ENCODE measurements at places on chromosomes 13 and 19. TPM values are rescaled to one million over a fixed set of nuclear protein-coding genes. Genes with fewer than 3 reads are reported as not detected.

Gene PABPC3
- total RNA-seq, result 1.3 TPM

GRCh38 chr13:30133996-30134395, 173.4 kb downstream of the KATNAL1 start:
- no peaks in the 10 kb centered on the region for H3K36me3 ChIP-seq
- H3K4me1 ChIP-seq, result peaks cover 12% of the 10 kb centered on the region
- H3K27me3 ChIP-seq, result no peaks in the 10 kb centered on the region
- no peak overlapping the region for H3K27ac ChIP-seq
- DNase-seq, result no peak

- no peak overlapping the region for H3K27ac ChIP-seq
- peaks cover 5% of the 10 kb centered on the region for H3K36me3 ChIP-seq
- H3K4me3 ChIP-seq, result no peak overlapping the region
- H3K27me3 ChIP-seq, result no peaks in the 10 kb centered on the region
Observed at GRCh38 chr19:4390567-4391305, 9.6 kb downstream of the SH3GL1 start.

GRCh38 chr19:45863840-45864628, at the start of gene FOXA3:
FOXA3 (plus strand) TSS chr19:45864326; CDS start chr19:45864457, 131 bp downstream.
- peaks cover 23% of the 10 kb centered on the region for H3K4me1 ChIP-seq
- peak within 1 kb of the TSS; percentile 47 for H3K4me3 ChIP-seq
- H3K27ac ChIP-seq, result peak within 1 kb of the TSS; percentile 0
- peak; percentile 49 for DNase-seq
- no peaks in the 10 kb centered on the region for H3K27me3 ChIP-seq
- peaks cover 6% of the 10 kb centered on the region for H3K36me3 ChIP-seq

GRCh38 chr19:19214892-19215291, 3.1 kb downstream of the NCAN start:
- H3K27ac ChIP-seq, result no peak overlapping the region
- no peak overlapping the region for H3K4me3 ChIP-seq
- no peaks in the 10 kb centered on the region for H3K36me3 ChIP-seq
- peaks cover 30% of the 10 kb centered on the region for H3K27me3 ChIP-seq
- no peaks in the 10 kb centered on the region for H3K4me1 ChIP-seq
- DNase-seq, result no peak

- H3K4me3 ChIP-seq, result no peak overlapping the region
- H3K27me3 ChIP-seq, result no peaks in the 10 kb centered on the region
- H3K27ac ChIP-seq, result no peak overlapping the region
- H3K4me1 ChIP-seq, result peaks cover 47% of the 10 kb centered on the region
Observed at GRCh38 chr13:40192858-40193257, 473.6 kb downstream of the FOXO1 start.

Gene ELANE
- not detected for total RNA-seq

DNA sequence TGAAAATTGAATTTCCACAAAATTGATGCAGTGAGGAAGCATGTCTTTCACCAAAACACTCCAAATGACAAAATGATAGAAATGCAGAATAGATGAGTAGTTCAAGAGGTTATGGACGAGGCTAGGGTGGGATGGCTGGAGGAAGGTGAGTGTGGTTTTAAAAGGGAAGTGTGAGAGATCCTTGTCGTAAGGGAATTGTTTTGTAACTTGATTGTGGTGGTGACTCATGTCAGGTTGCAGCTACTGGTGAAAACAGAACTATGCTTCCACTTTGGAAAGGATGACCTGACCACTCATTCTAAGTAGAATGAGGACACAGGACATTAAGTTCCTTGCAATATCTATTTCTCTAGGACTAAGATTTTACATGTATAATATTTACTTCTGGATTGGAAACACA, 345.7 kb downstream of the MTUS2 start:
- DNase-seq, result no peak
- H3K27me3 ChIP-seq, result no peaks in the 10 kb centered on the region
- H3K36me3 ChIP-seq, result no peaks in the 10 kb centered on the region

- H3K27ac ChIP-seq, result no peak overlapping the region
- H3K27me3 ChIP-seq, result no peaks in the 10 kb centered on the region
- no peaks in the 10 kb centered on the region for H3K4me1 ChIP-seq
- no peak for DNase-seq
Observed at GRCh38 chr13:54934121-54934520, 1905.5 kb downstream of the OLFM4 start.

GRCh38 chr19:640161-640558, 481 bp downstream of the FGF22 start:
- H3K4me3 ChIP-seq, result no peak overlapping the region
- no peaks in the 10 kb centered on the region for H3K36me3 ChIP-seq
- H3K27ac ChIP-seq, result no peak overlapping the region
- no peak for DNase-seq
- H3K4me1 ChIP-seq, result peaks cover 12% of the 10 kb centered on the region

DNA sequence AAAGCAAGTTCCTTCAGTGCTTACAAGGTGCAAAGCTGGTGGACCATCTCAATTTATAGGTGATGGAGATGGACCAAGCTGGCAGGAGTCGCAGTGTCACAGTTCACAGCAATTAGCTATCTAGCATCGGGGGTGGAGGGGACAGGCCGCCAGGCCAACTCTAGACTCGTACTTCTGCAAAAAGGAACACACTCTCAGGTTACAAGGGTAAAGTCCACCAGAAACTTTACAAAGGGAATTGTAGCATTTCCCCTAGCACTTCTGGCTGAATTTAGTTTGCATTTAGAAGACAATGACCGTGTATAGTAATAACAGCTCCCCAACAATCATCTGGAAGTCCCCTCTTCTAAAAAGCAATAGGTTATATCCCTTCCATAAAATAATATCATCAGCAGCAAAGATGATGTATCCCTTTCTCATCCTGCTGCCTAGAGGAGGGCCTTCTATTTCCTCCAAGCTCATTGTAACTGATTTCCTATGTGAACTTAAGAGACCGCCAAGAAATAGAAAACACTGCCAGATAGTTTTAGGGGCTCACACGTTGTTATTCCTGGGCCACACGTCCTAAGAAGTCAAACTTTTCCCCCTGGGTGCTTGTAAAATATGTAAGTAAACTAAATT, 8.5 kb upstream of the DOCK9 start:
- peaks cover 26% of the 10 kb centered on the region for H3K4me1 ChIP-seq
- DNase-seq, result no peak
- H3K27ac ChIP-seq, result no peak overlapping the region
- no peak overlapping the region for H3K4me3 ChIP-seq

GRCh38 chr13:96898646-96899254, 95.5 kb downstream of the OXGR1 start:
- no peak for DNase-seq
- no peaks in the 10 kb centered on the region for H3K36me3 ChIP-seq
- H3K27ac ChIP-seq, result no peak overlapping the region
- no peak overlapping the region for H3K4me3 ChIP-seq
- no peaks in the 10 kb centered on the region for H3K27me3 ChIP-seq
- H3K4me1 ChIP-seq, result no peaks in the 10 kb centered on the region

DNA sequence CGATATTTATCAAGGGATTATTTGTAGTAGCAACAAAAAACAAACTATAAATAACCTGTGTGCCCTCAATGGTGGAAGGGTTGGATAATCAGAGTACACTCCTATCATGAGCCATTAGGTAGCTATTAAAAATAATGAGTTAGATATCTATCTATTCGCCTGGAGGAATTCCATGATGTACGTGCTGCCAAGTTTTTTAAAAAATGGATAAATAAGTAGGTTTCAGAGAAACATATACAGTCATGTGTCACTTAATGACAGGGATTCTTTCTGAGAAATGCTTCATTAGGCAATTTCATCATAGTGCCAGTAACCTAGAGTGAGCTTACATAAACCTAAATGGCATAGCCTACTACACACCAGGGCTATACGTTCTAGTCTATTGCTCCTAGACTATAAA, 6.2 kb upstream of the OR1I1 start:
- no peak for DNase-seq
- no peak overlapping the region for H3K4me3 ChIP-seq
- H3K4me1 ChIP-seq, result no peaks in the 10 kb centered on the region
- H3K27ac ChIP-seq, result no peak overlapping the region
- H3K27me3 ChIP-seq, result no peaks in the 10 kb centered on the region

Gene ATP4B
- total RNA-seq, result not detected

GRCh38 chr19:5851302-5851701, at the start of gene FUT3:
FUT3 (minus strand) TSS chr19:5851449.
- DNase-seq, result no peak
- H3K4me1 ChIP-seq, result no peaks in the 10 kb centered on the region
- no peak within 1 kb of the TSS for H3K4me3 ChIP-seq
- H3K27ac ChIP-seq, result no peak within 1 kb of the TSS

Gene EPS8L1
- 2.2 TPM for total RNA-seq

DNA sequence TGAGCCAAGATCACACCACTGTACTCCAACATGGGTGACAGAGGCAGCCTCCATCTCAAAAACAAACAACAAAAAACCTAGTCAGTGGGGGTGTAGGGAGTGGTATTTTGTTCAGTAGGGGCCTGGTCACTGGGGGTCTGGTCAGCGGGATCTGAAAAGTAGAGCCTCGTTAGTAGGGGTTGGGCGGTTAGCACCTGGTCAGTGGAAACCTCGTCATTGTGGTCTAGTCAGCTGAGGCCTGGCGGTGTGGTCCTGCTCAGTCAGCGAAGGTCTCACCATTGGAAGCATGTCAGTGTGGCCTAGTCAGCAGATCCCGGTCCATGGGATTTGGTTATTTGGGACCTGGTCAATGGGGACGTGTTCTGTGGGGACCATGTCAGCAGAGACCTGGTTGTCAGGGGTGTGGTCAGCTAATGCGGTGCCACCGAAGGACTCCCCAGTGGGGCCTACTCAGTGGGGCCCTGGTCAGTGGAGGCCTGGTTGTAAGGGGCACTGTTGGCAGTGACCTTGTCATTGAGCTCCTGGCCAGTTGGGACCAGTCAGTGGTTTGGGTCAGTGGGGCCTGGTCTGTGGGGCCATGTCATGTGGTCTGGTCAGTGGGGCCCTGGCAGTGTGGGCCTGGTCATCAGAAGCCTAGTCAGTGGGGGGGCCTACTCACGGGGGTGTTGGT, 63.0 kb upstream of the TPM4 start:
- no peak overlapping the region for H3K4me3 ChIP-seq
- no peak overlapping the region for H3K27ac ChIP-seq
- H3K36me3 ChIP-seq, result no peaks in the 10 kb centered on the region
- H3K4me1 ChIP-seq, result no peaks in the 10 kb centered on the region

- H3K27ac ChIP-seq, result no peak overlapping the region
- no peak for DNase-seq
- peaks cover 21% of the 10 kb centered on the region for H3K4me1 ChIP-seq
- no peaks in the 10 kb centered on the region for H3K27me3 ChIP-seq
- no peaks in the 10 kb centered on the region for H3K36me3 ChIP-seq
Observed at GRCh38 chr19:44069415-44069814, 2.5 kb upstream of the ZNF284 start.

Gene CATSPERD
- total RNA-seq, result not detected

DNA sequence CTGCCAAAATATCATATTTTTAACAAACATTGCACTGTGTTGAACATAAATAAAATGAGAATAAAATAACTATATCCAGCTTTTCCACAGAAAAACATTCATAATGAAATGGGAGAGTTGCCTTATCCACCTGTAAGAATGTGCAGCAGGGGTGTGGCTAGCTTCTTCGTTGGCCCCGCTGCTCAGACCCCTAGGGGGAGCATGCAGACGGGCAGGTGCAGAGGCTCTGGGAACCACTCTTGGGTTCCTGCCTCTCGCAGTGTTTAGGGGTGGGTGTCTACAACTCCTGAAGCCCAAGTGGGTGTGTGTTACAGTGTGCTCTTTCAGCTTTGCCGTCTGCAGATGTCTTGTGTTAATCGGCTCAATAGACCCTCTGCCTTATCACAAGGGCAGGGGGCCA, 121.7 kb downstream of the SLITRK5 start:
- H3K4me1 ChIP-seq, result no peaks in the 10 kb centered on the region
- H3K27ac ChIP-seq, result no peak overlapping the region
- no peaks in the 10 kb centered on the region for H3K36me3 ChIP-seq
- no peak for DNase-seq
- H3K27me3 ChIP-seq, result no peaks in the 10 kb centered on the region
- no peak overlapping the region for H3K4me3 ChIP-seq

Gene RFPL4A
- not detected for total RNA-seq

Gene ERICH4
- not detected for total RNA-seq

Gene ONECUT3
- total RNA-seq, result not detected

DNA sequence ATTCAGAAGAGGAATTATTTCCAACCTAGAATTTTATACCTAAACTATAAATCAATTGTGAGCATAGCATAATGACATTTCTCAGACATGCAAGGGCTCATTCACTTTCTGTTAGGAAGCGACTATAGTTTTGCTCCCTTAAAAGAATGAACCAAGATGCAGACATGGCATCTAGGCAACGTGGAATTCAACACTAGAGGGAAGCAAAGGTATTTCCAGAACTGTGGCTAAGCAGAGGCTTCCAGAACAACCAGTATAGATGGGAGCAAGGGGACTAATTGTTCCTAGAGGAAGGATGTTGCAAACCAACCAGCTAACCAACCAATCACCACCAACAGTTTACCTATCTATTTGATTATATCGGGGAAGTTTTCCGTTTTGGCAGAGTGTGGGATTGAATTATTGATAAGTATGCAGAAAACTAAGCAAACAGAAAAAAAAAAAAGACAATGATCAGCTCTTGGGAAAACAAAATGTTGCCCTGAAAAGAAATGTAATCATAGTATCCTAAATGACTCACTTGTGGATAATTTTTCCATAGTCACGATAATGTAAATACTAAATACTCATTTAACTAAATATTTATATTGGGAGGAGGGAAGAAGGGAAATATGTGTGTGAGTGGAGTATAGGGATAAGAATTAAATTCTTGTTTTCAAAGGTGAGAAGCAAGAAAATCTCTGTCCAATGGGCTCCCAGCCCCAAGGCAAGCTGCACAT, 21.1 kb downstream of the ARL11 start:
- no peaks in the 10 kb centered on the region for H3K27me3 ChIP-seq
- H3K27ac ChIP-seq, result no peak overlapping the region
- no peak for DNase-seq
- peaks cover 10% of the 10 kb centered on the region for H3K4me1 ChIP-seq

DNA sequence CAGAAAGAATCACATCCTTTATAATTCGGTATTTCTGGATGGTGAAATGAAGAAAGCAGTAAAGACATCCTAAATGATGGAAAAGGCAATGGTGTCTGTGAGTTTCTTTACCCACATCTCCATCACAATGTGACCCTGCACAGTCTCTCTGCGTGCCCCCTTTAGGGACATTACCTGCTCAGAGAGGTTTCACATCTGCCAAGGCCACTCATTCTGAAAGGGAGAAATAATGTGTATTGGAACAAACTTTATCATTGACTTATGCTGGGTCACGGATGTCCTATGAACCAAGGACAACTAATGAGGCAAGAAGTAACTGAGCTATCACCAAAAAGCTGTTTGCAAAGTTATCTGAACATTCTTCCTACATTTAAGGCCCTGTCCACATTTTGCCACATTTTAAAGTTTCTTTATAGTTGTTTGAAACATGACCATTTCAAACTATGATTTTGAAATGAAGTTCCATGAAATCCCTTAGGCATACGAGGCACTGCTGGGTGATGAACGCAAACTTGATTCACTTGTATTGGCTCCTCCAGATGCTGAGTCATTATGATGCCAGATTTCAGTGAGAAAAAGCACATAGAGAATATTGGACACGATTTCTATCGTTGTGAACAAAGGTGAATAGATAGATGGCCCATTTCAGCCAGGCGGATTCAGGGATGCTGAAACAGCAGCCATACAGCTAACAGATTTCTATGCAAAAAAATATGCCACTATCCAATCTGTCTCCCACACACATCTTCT, 63.5 kb upstream of the HMGB1 start:
- no peaks in the 10 kb centered on the region for H3K4me1 ChIP-seq
- no peak overlapping the region for H3K27ac ChIP-seq

Gene SRRM5
- 0.99 TPM for total RNA-seq

All from CD4-positive, alpha-beta memory T cell (primary cell).